Foreskin melanocyte (primary cell): ENCODE measurements at places on chromosomes 3 and 15.
A peak's percentile ranks its signal among the peaks of the same experiment; 100 is the strongest.

- DNase-seq, result no peak
These were observed 60.4 kb upstream of the SLITRK3 start for GRCh38 chr3:165256554-165257065.

DNA sequence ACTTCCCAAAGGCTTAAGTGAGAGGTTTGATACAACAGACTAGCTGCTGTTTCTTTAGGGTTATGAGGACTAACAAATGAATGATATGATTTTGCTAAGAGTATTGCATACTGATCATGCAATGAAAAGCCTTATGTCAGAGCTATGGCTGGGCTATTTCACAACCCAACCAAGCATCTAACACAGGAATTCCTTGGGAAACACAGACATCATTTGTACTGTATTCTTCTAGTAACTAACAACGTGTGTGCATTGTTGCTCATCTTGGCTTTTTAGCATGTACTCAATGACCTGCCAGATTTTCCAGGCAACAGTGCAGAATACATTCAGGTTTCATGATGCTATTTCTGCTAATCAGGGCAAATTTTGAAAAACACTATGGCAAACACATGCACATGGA, 19.3 kb downstream of the PDZRN3 start:
- no peak for DNase-seq

DNA sequence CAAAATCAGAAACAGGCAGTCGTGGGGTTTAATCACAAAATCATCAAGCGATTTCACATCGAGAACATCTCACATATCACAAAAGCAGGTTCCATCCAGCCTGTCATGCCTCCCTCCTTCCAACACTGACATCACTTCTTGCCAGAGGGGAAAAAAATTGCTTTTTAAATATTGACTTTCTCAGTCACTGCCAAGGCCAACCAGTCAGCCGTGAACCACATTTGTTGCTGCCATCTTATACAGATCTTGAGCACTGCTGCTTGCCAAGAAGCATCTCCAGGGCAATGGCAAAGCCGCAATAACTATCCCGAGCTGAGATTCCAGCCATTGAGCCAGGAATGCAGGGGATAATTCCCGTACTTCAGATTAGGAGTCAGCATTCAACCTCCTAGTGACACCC, 174.6 kb downstream of the ANXA2 start:
- no peak for DNase-seq

DNA sequence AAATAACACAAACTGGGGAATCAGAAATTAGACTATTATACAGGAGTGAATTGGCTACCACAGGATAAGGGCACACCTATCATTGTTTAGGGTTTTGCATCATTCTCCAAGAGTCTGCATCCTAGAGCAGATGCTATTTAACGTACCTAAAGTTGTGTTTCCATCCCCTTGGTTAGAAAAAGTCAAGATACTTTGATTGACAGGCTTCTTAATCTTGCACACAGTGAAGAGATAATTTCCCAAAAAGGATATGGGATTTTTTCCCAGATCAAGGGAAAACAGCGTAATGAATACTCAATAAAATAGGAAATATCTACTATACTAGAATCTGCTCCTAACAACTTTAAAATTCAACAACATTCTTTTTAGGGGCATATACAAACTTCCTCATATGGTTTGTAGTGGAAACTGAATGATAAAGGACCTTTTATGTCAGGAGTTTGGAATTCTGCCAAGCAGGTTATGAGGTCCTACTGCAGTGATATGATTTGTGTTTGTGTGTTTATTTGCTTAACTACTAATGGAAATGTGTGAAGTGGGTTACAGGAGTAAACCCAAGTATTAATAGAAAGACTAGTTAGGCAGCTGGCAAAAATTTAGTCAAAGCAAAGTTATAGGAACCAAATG, 124.1 kb upstream of the MME start:
- peak; percentile 35 for DNase-seq

- DNase-seq, result no peak
These were observed 340.3 kb downstream of the SLC9A9 start for GRCh38 chr3:143507735-143508580.

DNA sequence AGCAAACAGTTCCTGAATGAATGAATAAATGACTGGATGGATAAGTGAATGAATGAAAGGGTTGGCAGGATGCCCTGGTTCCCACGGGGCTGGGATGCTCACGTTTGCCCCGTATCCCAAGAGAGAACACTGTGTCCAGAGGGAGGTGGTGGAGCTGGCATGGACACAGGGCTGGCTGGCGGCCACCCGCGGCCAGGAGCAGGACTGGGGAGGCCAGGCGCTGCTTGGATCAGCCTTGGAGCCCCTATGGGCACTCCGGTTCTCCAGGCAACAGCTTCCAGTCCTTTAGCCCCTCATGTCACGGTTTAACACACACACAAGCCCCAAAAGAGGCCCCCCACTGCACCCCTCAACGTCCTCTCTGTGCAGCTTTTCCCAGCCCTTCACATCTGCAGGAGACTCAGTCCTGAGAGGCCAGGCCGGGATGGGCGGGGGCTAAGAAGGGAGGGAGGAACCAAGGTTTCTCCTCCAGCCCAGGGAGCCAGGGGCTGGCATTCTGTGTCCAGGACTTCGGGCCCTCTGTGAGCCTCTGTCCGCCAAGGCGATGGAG, 86.0 kb upstream of the ALDH1L1 start:
- DNase-seq, result no peak

DNA sequence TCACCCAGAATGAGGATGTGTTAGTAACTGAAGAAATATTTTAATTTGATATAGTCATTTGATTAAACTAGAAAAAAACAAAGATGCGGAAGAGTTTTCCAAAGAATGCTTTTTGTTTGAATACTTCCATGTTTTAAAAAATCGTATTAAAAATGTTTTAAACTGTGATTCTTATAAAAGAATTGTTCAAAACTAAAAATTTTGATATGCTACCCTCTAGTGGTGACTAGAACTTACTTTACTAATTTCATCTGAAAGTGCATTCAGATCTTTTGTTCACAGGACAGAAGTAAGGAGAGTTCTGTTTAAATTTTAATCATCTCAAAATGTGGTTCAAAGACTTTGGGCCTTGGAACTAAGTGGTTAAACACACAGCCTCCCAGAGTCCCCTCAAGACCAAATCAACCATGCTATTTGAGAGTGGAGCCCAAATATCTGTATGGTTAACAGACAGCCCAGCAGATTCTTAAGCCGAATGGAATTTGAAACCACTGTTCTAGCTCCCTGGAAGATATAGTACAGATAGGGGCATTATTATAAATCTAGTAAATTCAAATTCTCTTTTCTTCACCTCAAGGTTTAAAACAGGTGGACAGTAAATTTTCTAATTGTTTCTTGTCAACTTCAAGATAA, 45.2 kb upstream of the SYNPR start:
- no peak for DNase-seq

DNA sequence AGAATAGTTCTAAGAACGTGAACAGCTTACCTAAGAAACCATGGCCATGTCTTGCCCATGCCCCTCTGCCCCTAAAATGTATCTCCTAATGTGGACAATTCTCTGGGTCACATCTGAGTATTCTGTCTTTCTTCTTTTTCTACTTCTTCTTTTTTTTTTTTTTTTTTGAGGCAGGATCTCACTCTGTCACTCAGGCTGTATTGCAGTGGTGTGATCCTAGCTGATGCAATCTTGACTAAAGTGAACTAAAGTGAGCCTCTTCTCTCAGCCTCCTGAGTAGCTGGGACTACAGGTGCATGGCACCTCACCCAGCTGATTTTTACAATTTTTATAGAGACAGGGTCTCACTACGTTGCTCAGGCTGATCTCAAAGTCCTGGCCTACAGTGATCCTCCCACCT, 204.8 kb upstream of the ZPLD1 start:
- DNase-seq, result no peak

DNA sequence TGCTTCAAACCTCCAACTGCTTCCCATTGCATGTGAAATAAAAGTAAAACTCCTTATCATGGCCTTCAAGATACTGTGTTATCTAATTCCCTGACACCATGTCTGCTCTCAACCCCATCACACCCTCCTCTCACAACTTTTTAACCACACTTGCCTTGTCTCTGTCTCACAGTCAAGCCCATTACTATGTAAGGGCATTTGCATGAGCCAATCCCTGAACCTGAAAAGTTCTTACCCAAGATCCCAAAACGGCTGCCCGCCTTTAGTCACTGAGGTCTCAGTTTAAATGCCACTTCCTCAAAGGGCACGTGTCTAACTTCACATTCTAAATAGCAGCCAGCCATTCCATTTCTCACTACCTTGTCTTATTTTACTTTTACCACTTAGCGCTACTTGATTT, 83.1 kb downstream of the SST start:
- no peak for DNase-seq

DNA sequence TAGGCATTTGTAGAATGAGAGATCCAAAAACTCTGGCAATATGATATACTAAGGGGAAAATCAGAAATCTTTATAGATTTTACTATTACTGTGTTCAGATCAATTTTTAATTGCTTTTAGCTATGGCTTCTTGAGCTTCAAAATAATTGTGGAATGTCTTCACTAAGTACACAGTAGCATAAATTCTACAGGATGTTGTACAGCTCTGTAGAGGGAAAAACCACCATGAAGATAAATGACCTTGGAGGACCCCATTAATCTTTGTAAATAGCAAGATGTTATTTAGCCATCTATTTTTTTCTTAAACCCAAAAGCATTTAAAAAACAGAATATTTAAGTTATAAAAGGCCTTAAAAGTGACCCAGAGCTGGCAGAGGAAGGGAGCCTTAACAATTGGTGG, 43.9 kb upstream of the FNDC3B start:
- DNase-seq, result no peak

GRCh38 chr3:193522473-193522872, 32.2 kb downstream of the ATP13A4 start:
- no peak for DNase-seq

DNA sequence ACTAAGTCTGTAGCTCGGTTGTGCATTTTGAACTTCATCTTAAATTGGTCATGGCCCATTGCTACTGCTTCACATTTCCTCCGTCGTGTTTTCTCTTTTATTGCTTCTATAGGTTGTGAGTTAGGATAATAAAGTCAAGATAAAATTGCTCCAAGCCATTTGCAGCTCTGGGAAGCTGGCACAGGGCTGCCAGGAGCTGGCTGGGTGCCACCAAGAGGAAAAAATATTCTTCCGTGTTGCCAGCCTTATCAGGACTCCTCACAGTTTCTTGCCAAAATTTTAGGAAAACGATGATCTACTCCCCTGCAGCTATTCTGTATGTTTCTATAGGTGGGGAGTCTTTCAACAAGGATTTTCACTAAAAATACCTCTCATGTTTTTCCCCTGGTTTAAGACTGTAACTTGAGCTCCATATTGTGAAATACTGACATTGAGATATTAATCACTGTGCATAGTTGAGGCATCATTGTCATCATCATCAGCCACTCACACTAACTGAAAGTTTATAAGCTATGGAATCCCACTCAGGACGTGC, 55.4 kb upstream of the PIAS1 start:
- DNase-seq, result no peak

GRCh38 chr15:45544266-45545023, 21.9 kb upstream of the SLC30A4 start:
- DNase-seq, result no peak

DNA sequence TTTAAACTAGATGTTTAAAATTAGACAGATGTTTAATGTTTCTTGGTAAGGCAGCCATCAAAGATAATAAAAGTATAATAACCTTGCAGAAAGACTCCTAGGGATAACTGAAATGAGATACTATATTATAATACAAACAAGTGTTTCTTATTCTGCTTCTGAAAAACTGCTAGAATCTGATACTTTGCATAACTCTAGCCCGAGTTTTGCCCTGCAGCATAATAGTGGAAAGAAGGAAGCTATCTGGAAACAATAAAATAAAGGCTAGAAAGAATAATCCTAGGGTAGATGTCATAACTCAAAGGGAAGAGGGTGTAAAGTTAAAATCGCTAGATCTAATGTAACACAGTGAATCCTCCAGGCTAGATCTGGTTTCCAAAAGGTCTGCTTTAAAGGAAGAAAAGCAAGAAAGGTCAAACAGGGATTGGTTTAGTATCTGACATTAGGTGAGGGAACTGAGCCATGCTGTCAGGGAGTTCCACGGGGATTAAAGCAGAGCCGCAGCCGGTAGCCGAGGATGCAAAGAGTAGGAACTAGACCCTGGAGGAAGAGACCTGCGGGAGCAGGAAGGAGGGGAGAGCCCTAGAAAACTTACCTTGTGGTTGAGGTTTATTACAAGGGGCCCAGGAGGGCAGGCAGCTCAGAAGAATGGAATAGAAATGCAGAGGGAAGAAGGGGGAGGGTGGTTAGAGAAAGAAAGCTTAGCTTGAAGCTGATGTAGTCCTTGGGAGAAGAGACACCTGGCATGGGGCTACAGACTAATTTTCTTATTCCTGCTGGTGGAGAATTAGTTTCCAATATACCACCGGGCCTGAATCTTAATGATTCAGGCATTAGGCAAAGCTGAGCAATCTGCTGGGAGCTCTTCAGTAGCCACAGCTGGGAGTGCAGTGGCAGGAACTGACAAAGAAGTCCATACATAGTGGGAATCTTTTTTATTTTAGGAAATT, 46.1 kb upstream of the TUSC7 start:
- peak; percentile 50 for DNase-seq

GRCh38 chr3:53709860-53710674, 136.2 kb downstream of the CHDH start:
- DNase-seq, result peak; percentile 41

GRCh38 chr3:177065285-177066033, 131.8 kb downstream of the TBL1XR1 start:
- no peak for DNase-seq

DNA sequence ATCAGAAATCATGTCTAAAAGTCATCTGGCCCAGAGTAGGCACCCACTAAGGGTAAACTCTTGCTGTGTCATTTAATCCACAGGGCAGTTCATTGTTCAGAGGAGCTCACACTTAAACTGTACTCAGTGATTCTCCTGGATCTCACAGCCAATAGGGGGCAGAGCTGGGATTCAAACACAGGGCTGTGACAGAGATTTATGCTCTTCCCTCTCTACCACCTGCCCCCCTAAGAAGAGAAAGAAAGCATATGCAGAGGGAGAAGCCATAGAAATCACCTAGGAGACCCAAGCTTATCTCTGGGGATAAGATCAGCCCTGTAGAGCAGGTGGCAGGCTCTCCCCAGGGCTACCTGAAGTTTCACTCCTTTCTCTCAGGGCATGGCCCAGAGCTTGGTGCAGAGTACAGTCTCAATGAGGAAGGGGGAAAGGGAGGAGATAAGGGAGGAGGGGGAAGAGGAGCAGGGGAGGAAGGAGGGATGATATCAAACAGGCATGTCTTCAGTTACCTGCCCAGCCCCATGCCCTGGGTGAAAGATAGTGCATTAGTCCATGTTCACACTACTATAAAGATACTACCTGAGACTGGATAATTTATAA, 51.8 kb upstream of the ADPGK start:
- no peak for DNase-seq

GRCh38 chr3:30155755-30156154, 450.6 kb upstream of the TGFBR2 start:
- DNase-seq, result no peak

DNA sequence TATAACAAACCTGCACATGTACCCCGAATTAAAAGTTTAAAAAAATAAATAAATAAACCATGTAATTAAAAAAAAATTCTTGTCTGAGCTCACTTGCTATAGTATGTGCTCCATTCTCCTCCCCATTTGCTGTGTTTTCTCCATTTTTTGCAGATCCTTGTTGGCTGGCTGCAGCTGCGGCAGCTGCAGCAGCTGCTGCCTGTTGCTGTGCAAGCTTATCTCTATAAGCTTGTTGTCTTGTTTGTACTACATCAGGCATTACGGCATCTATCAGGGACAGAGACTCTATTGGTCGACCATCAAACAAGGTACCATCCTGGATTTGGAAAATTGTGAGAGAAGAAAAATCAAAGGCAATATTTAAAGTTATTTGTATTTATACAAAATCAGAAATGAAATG, 145.9 kb downstream of the TBL1XR1 start:
- DNase-seq, result no peak
